BJ (cell line): ENCODE measurements at places on chromosomes 3 and 15.

- DNase-seq, result no peak
These were observed 2.1 kb downstream of the RNF168 start for GRCh38 chr3:196501316-196502044.

DNA sequence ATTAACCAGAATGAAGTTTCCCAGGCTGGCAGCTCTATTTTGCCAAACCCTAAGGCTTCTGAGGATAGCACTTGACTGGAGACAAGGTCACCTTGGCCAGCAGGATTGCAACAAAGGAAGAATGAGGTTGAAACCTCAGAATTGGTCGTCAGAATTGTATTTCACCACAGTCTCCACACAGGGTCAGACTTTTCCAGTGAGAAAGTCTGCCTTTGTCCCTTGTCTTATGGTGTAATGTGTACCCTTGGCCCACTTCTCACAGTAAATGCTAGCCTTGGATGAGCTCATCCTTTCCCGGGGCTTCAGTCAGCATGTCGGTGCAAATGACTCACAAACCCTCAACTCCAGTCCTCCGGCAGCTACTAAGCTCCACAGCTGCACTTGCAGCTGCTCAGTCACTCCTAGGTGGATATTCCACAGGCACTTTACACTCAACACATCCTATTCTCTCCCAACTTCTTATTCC, 19.7 kb downstream of the SSR3 start:
- peak; percentile 95 for DNase-seq

DNA sequence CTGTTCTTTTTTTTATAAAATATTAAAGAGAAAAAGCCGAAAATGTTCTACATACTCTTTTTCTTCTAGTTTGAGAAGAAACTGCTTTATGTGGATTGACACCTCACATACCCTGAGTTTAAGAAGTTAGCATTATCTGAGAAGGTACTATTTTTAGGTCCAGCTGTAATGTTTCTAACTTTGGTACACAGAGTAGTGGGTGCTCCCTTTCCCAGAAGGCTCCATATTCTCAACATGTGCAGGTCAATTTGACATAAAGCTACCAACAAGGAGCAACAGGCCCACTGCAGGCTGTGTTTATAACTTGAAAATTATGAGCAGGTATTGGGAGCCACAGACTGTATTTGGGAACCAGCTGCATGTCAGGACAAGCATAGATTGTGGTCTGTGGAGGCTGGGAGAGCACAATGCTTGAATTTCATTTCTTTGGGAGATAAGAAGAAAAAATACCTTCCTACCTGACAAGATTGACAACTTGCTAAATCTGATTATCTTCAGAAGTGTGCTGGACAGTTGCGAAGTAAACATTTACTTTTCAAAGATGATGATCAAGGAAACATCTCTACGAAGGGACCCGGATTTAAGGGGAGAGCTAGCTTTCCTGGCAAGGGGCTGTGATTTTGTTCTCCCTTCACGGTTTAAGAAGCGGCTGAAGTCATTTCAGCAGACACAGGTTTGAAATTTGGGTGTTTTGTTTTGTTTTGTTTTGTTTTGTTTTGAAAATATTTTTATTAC, 57.2 kb downstream of the PPP2R3A start:
- DNase-seq, result no peak

GRCh38 chr3:134840459-134840858, 45.4 kb downstream of the EPHB1 start:
- peak; percentile 21 for DNase-seq

DNA sequence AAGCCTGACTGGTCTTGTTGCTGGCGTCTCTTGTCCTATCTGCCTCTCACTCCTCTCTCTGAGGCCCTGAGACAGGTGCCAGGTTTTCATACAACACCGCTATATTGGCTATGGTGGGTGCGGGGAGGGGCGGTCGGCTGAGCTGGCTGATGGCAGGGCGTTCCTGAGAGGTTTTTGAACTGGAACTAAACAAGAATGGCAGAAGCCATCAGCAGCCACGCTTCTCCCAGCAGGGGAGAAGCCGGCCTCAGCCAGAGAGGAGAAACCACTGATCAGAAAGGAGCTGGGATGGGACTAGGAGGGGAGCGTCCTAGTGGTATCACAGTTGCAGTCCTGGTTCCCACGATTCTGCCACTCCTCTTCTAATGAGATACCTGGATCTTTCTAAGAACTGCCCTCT, 89.9 kb upstream of the PRR23E start:
- DNase-seq, result no peak

- DNase-seq, result no peak
These were observed 117.0 kb downstream of the WNT7A start for GRCh38 chr3:13762906-13763305.

GRCh38 chr3:192155194-192155593, 572.1 kb downstream of the FGF12 start:
- DNase-seq, result no peak

DNA sequence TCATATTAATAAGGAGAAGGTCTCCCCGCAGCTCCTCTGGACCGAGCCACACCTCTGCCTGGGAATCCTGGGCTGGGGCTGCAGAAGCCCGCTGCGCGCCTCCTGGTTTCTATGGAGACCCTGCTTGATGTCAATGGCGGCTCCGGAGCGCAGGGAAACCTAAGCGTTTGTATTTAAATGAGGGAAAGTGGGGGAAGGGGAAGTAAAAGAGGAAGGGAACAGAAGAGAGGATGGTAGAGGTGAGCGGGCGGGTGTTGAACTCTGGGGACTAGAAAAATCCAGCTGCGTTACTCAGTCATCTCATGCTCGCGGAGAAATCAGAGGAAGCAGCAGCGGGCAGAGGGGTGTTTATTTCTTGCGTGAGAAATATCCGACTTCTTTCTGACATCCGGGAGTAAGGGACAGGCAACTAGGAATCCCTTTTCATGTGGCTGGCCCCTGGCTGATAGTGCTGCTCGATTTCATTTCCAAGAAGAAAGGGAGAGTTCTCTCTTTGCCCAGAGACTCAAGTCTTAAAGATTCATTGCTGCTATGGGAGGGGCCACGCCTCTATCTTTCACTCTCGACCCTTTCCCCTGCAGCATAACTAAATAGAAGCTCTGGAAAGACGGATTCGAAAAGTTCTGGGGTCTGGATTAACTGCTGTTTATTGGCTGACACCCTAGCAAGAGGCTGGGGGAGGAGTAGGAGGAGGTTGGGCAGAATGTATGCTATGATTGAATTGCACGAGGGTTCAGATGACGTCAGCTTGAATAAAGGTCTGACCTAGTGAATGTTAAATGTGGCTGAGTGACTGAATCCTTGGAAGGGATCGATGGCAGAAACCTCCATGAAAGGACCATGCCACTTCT, 110.5 kb upstream of the GAP43 start:
- DNase-seq, result no peak

- DNase-seq, result peak; percentile 11
These were observed 7.5 kb upstream of the PGPEP1L start for GRCh38 chr15:99014803-99015697.

DNA sequence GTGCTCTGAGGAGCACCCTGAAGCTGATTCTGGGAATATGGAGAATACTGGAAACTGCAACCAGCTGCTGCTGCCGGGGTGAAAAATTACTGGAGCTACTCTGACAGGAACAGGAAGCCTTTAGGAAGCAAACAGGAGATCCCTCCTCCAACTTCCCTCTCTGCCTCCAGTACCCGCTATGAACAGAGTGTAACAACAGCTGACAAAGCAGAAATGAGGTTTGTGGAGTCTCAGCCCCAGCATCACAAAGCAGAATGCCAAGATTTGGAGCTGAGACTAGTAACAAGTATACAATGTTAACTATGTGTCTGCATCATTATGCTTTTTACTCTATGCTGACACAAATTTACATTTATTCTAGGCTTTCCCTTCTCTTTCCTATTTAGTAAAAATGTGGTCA, 22.7 kb upstream of the PIAS1 start:
- DNase-seq, result no peak

GRCh38 chr3:131543714-131544113, 40.9 kb upstream of the MRPL3 start:
- DNase-seq, result peak; percentile 53

GRCh38 chr3:76474632-76475031, 565.3 kb upstream of the ROBO2 start:
- DNase-seq, result no peak

- no peak for DNase-seq
These were observed 185.8 kb upstream of the EOMES start for GRCh38 chr3:27907929-27908328.

- DNase-seq, result no peak
These were observed 4.4 kb downstream of the CHCHD4 start for GRCh38 chr3:14120111-14120920.

GRCh38 chr3:128355543-128355919, 111.2 kb downstream of the DNAJB8 start:
- no peak for DNase-seq

GRCh38 chr3:151630035-151630434, 103.7 kb upstream of the AADACL2 start:
- DNase-seq, result no peak

DNA sequence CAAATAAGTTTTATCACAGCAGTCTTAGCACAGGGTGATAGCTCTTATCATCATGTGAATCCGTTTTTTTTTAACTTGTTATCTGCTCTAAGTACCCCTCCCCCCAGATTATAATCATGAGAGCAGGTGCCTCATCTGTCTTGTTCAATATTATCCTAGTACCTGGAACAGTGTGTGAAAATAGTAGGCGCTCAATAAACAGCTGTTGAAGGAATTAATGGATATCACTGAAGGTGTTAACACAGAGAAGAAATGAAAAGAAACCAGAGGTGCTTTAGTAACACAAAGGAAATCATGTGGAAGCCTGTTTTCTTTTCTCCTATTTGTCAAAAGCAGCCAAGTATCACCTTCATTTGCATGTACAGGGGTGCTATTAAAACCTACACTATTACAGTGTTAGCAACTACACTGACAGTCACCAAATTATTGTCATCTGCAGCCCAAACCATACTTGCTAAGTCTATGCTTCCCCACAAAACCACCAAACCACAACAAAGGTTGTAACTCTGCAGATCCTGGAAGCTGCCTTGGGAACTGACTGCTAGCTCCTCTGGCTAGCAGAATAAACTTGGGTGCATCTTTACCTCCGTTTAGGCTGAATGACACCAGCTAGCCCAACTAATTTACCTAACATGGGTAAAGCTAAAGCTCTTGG, 2.9 kb downstream of the XPC start:
- DNase-seq, result no peak

GRCh38 chr3:153901152-153901551, 220.0 kb upstream of the ARHGEF26 start:
- no peak for DNase-seq

GRCh38 chr3:95311272-95311671, 1248.4 kb downstream of the NSUN3 start:
- DNase-seq, result no peak

DNA sequence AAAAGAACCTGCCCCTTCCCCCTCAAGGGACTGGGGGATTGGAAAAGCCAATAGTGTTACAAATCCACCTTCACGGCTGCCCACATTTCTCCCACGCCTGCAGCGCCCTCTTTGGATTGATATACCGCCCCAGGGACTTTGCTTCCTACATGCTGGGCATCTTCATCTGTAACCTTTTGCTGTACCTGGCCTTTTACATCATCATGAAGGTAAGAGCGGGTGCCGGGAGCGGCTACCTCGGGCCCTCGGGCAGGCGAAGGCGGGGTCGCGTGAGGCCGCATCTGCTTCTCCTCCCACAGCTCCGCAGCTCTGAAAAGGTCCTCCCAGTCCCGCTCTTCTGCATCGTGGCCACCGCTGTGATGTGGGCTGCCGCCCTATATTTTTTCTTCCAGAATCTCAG, 73.1 kb downstream of the USF3 start:
- DNase-seq, result no peak
